ENCODE measurements at places on chromosomes 2 and 18.

DNA sequence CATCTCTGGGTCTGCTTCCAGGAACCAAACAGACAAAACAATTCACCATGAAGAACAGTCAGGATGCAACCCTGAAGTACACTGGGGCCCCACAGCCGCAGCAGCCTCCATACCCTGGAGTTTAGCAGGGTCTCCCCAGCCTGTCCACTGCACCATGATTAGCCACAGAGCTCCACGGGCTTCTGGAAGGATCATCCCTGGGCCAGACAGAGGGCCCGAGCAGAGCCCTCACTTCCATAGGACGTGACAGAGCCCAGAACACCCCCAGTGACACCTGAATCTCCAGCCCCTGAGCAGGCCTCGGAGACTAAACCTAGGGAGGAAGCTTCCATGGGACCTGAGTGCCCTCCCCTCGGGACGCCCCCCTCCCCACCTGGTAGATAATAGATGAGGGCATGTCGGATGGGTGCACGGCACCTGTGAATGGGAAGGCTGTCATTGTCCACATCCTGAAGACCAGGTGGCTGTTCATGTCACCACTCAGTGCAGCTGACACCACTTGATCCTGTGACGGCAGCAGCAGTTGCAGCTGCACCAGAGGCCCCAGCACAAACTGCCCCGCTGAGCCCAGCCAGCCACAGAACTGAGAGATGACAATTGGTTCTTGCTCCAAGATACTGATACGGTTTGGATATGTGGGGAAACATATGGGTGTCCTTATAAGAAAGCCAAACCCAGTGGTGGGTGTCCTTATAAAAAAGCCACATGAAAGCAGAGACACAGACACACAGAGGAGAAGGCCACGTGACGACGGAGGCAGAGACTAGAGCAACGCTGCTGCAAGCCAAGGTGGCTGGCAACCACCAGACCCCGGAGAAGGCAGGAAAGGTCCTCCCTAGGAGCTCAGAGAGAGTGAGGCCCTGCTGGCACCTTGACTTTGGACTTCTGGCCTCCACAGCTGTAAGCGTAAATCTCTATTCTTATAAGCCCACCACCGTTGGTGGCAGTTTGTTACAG lies 23.2 kb downstream of the KIF1A start:
- DNase-seq: no peak

DNA sequence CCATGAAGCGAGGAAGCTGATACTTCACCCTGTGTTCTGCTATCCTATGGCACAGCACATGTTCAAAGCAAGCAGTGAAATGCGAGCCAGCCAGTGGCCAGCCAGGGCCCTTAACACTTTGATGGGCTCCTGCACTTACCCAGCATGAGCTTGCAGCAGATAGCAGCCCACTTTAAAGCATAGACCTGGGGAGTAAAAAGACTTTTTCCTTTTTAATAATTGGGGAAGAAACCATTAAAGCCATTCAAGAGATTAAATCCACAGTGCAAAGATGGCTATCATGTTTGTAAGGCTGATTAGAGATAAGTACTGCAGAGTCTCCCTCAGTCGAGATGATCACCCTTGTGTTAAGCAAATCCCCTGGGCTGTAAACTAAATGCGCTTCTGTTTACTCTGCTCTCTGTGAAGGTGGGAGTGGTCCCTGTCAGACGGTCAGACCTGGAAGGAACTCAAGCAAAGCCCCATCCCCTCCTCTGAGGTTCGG lies 15.7 kb downstream of the CCBE1 start:
- DNase-seq: no peak

DNA sequence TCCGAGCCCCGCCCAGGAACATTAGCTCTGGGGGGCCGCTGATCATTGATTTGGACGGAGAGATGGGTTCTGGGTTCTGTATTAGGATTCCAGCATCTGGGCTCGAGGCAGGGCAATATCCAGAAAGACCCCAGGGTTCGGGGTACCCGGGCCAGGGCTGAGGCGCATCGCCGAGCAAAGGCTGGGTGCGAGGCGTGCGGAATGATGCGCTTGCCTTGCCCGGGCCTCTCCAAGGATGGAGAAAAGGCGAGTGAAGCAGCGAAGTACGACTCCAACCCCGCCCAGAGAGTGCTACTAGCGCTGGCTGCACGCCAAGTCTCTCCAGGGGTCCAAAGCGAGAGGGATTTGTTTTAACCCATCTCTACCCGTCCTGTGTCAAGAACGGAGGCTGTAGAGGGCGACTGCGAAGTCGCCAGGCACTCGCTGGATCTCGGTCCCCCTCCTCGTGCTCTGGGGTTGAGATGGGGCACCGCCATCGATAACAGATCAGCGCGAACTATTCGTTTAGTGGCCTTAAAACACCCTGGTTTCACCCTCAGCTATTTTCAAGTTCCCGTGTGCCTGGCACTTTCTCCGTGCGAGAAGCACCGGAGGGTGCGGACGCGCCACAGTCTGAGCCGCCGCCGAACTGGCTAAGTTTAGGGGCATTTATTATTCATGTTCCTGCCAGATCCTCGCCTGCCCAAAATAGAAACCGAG lies 1.9 kb downstream of the ADCYAP1 start:
- no peak for DNase-seq

GRCh38 chr2:24894750-24895149 lies 25.3 kb downstream of the ADCY3 start:
- no peak for DNase-seq

DNA sequence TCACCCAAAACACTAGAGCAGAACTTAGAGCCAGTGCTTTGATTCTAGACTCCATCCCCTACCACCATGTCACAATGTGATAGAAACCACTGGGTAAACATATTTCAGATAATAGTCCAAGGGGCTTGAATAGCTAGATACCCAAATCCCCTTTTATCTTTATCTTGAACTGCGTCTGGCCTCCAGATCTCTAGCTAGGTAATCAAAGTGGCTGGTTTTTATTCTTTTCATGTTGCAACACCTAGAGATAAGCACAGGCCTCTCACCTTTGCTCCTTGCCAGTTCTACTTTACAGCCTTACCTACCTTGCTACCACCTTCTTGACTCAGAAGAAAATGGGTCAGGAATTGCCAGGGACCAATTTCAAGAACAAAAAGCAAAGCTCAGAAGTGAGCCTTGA lies 171.2 kb downstream of the C1D start:
- DNase-seq: no peak

GRCh38 chr18:10564975-10565773 lies 39.3 kb downstream of the NAPG start:
- no peak for DNase-seq

DNA sequence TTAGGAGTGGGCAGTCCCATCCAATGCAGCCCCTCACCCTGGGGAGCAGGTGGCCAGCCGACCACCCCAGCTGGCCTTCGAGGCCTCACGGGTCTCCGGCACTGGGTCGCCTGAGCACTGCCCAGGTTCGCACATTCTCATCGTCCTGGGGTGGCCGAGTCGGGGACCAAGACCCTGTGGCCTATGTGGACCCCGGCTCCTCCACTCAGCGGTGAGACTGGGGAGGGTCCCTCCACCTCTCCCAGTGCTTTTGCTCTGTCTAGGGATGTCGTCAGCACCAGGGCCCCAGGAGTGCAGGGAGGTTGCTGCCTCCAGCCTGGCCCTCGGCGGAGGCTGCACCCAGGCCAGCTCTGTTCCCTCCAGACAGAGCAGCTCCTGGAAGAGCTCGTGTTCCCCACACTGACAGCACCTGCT lies 89.6 kb downstream of the TPO start:
- no peak for DNase-seq

DNA sequence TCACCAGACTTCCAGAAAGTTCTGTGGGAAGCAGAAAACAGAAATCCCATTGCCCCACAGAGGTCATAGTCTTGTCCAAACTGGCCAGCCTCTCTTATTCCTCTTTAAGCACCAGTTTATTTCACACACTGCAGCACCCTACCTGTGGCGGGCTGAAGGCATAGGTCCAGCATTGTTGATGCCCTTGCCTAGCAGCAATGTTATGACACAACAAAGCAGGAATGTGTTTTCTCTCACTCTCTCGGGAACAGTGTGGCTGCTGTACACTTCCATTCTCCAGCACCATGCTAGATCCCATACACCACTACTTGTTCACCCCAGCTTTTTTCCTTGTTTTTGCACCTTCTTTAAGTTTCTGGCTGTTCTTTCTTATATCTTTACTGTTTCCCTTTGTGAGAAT lies 181.6 kb downstream of the DNAH6 start:
- no peak for DNase-seq

GRCh38 chr2:235669983-235670962 lies 176.4 kb downstream of the AGAP1 start:
- DNase-seq: no peak

DNA sequence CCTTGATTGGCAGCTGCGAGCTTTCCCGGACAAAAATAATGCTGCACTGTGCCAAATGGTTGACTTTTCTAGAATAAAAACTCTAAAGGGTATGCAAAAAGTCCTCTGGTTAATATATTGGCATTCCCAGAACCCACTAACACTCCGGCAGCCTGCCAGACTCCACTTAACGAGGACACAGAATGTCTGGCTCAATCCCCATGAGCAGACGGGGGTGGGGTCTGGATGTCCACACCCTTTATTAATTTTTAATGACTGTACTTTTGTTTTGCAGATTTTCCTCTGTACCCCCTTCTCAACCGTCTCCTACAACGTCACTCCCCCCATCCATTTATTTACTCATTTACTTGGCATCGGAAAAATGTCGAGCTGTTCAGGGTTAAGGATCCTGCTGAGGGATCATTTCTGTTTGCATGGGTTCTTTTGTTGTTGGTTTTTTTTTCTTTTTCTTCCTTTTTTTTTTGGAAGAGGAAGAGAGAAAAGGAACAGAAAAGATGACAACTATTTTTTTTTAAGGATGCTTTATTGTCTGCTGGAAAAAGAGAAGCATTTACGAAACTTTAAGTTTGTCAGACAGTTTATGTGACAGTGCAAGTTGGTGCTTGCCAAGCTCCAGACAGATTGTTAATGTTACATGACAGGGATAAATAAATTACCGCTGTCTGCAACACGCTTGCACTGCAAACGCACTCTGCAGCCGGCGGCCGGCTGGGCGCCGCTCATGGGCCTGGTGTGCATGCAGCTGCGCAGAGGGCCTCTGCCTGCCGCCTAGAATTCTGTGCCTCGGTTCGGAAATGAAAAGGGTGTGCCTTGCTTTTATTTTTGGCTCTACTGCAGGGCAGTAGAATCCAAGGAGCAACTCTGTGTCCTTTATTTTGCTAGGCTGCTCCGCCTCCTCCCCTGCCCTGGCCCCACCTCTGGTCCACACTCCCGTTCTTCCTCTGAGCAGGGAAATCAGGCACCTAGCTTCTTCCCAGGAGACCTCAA lies 3.6 kb downstream of the LDLRAD4 start:
- DNase-seq: no peak

GRCh38 chr2:65430603-65431420 lies 1.6 kb downstream of the SPRED2 start:
- peak; percentile 66 for DNase-seq

GRCh38 chr18:55777666-55778304 lies 189.8 kb upstream of the TCF4 start:
- DNase-seq: no peak

DNA sequence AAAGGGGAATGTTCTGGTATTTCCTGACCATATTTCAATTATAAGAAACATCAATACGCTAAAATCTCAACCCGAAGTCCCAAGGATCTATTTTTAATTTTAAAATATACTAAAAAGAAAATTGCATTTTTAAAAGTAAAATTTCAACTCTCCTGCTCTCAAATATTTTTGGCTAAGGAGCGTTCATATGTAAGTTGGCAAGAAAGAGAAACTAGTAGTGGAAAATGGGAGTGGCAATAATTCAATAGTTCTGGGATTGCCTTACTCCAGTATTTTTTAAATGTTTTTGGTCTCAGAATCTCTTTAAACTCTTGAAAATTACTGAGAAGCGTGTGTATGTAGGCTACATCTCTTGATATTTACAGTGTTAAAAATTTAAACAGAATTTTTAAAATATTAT lies 72.7 kb downstream of the ACVR1 start:
- DNase-seq: no peak

DNA sequence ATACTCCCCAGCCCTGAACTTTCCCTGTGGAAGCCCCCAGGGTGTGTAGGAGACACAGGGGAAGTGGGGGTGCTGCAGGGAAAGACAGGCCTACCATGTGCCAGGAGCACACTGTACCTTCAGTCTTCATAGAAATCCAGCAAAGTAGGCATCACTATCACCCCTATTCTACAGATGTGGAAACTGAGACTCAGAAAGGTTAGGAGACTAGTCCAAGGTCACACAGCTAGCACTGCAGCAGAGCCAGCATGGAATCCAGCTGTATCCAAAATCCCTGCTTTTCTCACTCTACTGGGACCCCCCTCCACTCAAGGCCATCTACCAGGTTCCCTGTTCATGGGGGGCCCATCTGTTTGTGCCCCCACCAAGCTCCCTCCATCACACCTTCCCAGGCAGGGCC lies 6.8 kb downstream of the DNPEP start:
- no peak for DNase-seq

DNA sequence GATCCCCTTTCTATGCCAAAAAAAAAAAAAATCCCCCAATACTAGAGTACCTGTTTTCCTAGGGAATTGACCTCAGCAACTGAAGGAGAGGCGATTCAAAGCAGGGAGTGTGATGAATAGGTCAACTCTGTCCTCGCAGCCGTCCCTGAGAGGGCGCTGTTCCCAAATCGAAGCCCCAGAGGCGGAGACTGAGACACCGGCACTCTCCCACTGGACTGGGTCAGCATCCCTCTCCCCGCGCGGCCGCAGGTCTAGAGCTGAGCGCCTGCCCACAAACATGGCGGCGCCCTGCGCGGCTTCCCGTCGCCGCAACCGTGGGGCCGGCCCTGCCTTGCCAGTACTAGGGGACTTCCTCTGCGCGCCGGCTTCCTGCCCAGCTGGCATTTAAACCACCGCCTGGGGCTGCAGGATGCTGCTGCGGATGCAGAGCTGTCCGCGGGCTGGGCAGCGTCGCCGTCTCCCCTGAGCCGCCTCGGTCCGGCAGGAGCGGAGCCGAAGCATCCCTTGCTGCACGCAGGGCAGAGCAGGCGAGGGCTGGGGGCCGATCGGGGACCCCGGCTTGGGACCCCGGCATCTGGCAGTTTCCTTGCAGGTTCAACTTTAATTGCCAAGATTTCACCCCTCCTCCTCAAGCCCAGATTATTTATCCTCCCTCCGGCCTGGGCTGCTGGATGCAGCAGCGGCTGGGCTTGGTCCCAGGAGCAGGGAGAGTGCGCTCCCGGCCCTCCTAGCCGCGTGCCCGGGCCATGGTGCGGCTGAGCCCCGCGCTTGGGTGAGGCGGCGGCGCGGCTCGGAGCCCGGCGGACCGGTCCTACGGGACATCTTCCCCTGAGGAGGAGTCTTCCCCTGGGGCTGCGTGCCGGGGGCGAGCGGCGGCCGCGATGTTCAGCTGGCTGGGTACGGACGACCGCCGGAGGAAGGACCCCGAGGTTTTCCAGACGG lies at the start of gene EHD3:
EHD3 (plus strand) TSS at position 412 of the 942 bp plus-strand sequence; CDS start at position 882, 470 bp downstream.
- peak; percentile 90 for DNase-seq

All from activated CD4-positive, alpha-beta T cell treated with anti-CD3 and anti-CD28 coated beads, Interleukin-2, Interleukin-6, amounts not matched to agents 100 ng/mL and 50 ng/mL, durations not matched to agents 16 hours and 8 hours (primary cell).